CD4-positive, alpha-beta T cell (primary cell): ENCODE measurements at places on chromosomes 13 and 19. TPM values are rescaled to one million over a fixed set of nuclear protein-coding genes. Genes with fewer than 3 reads are reported as not detected.

Gene TIMM50
- total RNA-seq: 43.4 TPM

- DNase-seq: no peak
Observed at GRCh38 chr19:1107661-1108261, 4.0 kb downstream of the GPX4 start.

DNA sequence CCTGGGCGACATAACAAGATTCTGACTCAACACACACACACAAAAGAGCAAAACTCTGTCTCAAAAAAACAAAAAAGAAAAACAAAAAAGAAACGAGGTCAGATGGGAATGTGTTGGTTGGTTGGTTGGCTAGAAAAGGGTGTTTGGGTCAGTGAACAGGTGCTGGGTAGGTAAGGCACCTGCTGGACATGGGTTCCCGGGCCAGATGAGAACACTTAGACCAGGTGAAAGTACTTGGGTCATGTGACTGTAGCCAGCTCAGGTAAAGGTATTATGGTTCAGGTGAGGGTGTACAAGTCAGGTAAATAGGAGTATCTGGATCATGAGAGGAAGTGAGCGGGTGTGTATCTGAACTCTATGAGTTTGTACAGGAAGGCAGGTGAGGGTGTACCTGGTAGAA is 14.5 kb upstream of the ZNF414 start:
- DNase-seq: no peak

DNA sequence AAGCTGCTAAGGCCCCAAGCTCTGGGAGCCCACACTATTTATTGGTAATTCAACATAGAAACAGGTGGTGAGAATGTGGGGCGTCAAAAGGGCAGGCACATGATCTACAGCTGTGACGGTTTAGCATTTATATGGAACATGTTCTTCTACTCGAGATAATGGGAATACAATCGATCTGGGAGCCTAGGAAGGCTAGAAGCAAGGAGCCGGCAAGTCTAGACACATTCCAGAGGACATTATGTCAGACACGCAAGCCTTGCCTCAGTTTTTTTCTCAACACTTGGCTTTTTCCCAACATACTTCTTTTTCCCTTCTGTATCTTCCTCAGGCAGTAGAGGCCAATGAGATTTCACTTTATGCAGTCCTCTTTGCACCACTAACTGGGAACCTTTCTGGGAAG is 315.7 kb upstream of the SLITRK5 start:
- DNase-seq: no peak

GRCh38 chr13:66774046-66774445 is 456.1 kb downstream of the PCDH9 start:
- DNase-seq: no peak
